ENCODE measurements at places on chromosomes 4 and X.

- no peak for DNase-seq
These were observed 55.2 kb upstream of the TBC1D9 start for GRCh38 chr4:140811429-140811828.

- no peak for DNase-seq
These were observed 67.1 kb upstream of the HGFAC start for GRCh38 chr4:3374667-3375066.

GRCh38 chr4:139625482-139625881 lies 40.1 kb upstream of the MGST2 start:
- no peak for DNase-seq

GRCh38 chr4:176217510-176217909 lies 22.1 kb upstream of the SPATA4 start:
- no peak for DNase-seq

DNA sequence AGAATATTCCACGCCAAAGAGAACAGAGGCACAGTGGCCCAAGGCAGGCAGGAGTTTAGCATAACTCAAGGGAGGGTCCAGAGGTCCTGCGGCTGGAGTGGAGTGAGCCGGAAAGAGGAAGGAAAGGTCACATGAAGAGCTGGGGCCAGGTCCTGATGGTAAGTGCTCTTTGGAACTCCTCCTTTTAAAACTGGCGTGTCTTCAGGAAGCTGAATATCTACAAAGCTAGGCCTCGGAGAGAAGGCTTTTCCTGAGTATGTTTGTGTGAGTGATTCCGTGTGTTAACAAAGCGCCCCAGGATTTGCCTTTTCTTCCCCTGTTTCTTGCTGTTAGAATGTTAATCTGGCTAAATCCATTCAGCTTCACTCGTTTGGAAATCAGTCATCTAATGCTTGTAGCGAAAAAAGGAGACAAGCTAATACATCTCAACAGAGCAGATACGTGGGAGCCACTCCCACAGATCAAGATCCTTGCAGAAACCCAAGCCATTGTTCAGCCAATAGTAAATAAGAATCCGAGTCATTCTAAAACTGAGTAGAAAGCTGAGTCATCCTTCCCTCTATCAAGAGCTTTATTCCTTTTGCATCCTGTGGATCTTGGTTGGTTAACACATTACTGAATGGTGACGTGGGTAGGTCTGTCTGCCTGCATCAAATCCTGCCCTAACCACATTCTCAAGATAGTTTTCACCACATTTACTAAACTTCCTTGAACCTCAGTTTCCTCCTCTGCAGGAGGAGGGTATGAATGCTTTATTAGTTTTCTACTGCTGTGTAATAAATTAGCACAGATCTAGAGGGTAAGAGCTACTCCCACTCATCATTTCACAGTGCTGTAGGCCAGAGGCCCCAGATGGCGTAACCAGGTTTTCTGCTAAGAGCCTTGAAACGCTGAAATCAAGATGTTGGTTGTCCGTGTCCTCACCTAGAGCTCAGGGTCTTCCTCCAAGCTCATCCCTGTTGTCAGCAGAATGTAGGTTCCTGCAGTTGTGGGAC lies 43.2 kb upstream of the RBM47 start:
- no peak for DNase-seq

DNA sequence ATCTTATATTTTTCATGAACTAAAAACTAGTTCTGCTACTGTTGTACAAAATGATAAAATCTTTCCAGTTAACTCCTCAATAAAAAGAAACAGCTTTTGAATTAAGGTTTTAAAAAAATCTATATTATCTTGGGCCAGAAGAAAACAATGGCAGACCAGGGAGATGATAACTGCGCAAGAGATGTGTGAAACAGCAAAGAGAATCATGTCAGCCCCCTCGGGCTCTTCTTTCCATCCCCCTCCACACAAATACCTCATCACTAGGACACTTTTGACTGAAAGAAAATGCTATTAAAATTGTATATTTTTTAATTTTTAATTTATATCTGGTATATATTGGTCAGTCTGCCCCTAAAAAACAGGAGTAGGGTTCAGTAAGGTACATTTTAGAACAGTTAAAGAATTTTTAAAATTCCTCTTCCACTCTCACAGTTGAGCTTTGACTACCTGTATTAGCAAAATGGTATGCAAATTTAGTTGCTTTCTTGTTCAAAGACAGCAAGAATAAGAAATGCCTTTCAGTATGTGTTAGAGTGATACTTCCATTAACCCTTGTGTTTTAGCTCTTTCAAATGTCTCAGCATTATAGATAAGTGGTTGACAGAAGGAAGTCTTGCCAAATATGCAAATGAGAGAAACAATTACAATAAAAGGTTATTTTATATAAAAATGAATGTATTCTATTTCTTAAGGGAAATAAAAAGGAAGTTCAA lies 36.4 kb upstream of the LCORL start:
- DNase-seq, result no peak

DNA sequence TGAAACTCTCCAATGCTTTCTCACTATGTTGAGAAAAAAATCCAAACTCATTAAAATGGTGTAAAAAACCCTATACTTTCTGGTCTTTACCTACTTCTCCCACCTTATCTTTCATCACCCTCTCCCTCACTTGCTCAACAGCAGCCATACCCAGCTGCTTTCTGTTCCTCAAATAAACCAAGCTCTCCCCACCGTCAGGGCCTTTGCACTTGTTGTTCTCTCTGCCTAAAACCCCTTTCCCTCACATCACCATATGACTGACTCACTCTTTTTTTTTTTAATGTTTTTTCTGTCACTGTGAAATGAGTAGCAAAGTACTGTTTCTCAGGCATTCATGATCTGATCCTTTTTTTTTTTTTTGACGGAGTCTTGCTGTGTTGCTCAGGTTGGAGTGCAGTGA lies 122.3 kb upstream of the TMEM164 start:
- no peak for DNase-seq

DNA sequence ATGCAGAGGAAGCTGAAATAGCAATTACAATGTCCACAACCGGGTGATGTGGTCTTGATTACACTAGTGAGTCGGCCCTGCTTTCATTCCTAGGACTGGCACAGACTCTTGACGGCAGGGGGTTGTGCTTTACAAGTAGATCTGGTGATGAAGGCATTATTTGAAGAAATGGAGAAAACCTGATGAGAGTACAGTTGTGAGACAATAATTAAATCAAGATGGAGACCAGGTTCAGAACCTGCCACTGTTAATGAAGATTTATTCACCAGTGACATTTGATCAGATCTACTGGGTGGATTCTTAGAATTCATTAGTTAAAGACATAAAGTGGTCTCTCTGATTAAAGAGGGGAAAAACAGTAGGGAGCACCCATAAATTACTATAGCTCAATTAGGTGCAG lies 747.2 kb downstream of the STPG2 start:
- no peak for DNase-seq

DNA sequence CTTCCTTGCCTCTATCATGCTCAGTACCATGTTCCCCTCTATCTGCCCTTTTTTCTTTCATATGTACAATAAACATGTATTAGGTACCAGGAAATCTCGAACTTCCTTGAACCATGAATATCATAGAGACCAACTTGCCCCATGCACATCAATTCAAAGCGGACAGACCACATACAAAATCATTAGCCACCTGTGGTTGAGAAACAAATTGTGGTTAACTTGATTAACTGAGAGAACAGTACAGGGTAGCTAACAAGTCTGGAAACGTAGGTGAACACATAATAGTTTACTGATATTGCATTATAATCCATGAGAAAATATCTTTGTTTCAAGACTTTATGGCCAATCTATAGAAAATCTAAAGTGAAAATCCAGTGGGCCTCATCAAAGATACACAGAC lies 8.2 kb downstream of the CASP3 start:
- no peak for DNase-seq

GRCh38 chr4:179485781-179486180 lies 2043.5 kb upstream of the AGA start:
- no peak for DNase-seq

DNA sequence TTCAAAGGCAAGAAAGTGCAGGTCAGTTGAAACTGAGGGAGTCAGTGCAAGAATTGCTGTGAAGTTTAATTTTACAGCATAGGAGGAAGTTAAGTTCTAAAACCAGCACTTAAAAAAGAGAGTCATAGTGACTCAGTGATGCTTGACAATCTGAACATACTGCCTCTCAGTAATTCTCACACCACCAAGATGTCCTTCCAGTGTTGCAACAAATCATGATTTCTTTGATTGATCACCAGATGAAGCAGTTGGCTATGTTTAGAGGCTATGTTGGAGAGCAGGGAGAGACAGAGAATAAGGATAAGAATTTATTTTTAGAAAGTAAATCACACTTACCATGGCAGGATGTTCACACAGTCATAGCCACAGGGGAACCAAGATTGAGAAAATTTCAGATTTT lies 13.2 kb downstream of the TRIM2 start:
- DNase-seq, result no peak

- DNase-seq, result no peak
These were observed 410.6 kb downstream of the HNRNPD start for GRCh38 chr4:81963015-81963762.

- DNase-seq, result no peak
These were observed 134.0 kb downstream of the ARHGAP10 start for GRCh38 chr4:147865926-147866325.

All from stimulated activated CD8-positive, alpha-beta memory T cell treated with anti-CD3 and anti-CD28 coated beads, Interleukin-2, amount 100 ng/mL, for 1 hour (primary cell).